T-helper 17 cell (primary cell): ENCODE measurements at places on chromosomes 12 and 14. TPM values are rescaled to one million over a fixed set of nuclear protein-coding genes. Genes with fewer than 3 reads are reported as not detected.

GRCh38 chr12:6830286-6830890 lies 2.2 kb downstream of the P3H3 start:
- DNase-seq: no peak

- DNase-seq: no peak
These were observed 57.4 kb downstream of the ACTN1 start for GRCh38 chr14:68921666-68922065.

- DNase-seq: no peak
These were observed 339.1 kb downstream of the TMEM132D start for GRCh38 chr12:129564768-129565167.

COX6A1 gene
- 136 TPM for total RNA-seq

ANKS1B gene
- 0.35 TPM for total RNA-seq

RNASE13 gene
- not detected for total RNA-seq

- DNase-seq: no peak
These were observed 409.3 kb downstream of the PRKD1 start for GRCh38 chr14:29518335-29518734.

- DNase-seq: no peak
These were observed 27.0 kb downstream of the CHD8 start for GRCh38 chr14:21428930-21429329.

- no peak for DNase-seq
These were observed 22.9 kb downstream of the SPTSSA start for GRCh38 chr14:34439090-34439489.

DNA sequence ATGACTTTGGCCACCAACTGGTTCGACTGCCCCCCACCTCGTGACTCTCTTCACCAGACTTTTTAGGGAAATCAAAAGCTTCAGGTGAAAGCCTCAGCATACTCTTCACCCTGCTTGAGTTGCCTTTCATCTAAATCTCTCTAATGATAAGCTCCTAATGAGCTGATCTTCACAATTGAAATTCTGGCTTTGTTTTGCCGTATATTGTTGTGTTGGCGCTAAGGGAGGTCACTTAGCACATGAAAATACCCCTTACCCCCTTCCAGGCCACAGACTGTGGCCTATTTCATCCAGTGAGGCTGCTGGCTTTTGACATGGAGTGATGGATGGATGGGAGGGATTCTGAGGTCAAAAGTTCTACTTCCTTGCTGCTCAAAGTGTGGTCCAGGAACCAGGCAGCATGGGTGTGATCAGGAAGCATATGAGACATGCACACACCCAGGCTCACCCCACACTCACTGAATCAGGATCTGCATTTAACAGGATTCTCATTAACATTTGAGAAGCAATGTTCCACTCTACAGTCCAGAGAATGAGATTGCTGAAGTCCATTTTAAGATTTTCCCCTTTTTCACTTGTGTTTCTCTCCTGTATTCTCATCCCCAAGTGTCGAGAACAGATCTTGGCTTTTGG lies 131.4 kb downstream of the DACT1 start:
- DNase-seq: no peak
